Substantia nigra (tissue), 51 donors: ENCODE measurements at places on chromosomes 16 and 17.

DNA sequence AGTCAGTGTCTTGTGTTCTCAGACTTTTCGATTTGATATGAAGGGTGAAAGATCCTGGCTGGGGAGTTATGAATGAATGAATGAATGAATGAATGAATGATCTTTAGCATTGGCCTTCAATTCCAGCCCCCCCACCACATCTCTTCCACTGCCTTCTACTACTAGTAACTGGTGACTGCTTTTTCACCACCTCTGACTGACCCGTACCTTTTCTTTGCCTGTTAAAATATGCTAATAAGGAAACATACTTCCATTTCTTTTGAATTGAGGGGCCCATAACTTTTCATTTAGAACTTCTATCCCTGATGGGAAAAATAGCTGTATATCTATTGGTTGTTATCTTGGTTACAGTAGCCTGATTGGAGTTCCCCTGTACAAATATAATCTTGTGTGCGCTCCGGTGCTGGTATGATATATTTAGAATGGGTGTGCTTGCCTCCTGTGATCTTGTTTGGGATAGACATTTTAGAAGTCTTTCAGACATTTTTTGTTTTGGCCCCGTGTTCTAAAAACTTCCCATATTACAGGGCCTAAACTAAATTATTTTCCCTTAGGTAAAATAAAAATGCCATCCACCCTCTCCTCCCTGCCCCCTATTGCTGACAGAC lies 3.4 kb downstream of the LYRM1 start:
- no peak for DNase-seq

- peak; percentile 13 for DNase-seq
Observed at GRCh38 chr17:27549251-27549893, 81.6 kb upstream of the LGALS9 start.

DNA sequence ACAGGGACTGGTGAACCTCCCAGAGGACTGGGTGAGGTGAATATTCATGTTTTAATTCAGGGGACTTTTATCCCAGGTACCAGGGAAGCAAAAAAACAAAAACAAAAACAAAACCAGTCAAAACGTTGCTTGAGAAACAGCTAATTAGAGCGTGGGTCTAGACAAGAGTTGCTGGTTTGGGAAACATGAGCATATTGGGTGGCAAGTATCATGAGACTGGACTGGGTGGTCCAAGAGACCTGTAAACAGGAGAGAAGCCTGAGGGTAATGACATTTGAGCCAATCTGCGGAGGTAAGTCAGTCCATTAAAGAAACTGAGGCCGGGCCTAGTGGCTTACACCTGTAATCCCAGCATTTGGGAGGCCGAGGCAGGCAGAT lies 11.5 kb upstream of the BPTF start:
- DNase-seq: no peak

DNA sequence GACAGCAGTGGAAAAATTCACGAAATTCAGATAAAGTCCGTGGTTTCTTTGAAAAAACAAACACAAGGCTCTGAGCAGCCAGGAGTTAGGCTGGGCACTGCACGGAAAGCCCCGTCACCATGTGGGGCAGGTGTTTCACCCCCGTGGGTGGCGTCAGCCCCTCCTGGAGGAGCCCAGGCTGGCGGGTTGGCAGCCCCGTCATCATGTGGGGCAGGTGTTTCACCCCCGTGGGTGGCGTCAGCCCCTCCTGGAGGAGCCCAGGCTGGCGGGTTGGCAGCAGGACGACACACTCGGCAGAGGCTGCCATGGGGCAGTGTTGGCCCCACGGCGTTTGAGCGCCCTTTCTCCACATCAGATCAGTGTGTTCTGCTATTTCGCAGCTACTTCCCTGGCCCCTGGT lies 38.1 kb downstream of the ACSF3 start:
- DNase-seq: no peak

DNA sequence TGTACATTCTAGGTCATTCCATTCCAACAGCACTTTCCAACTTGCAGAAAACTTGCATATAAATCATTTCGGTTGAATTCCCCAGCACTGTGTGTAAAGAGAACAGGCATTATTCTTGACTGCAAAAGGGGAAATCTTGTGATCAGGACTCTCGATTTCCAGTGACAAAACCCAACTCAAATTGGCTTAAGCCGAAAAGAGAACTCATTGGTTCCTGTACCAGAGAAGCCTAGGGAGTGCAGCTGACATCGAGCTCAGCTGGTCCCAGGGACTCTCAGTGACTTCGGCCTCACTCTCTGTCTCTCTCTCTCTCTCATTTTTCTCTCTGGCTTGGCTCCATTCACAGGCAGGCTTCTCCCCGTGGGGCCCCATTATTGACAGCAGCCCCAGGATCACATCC lies 30.7 kb downstream of the CD300LF start:
- DNase-seq: no peak

GRCh38 chr16:2206780-2207433 lies 1.7 kb downstream of the MLST8 start:
- DNase-seq: no peak

DNA sequence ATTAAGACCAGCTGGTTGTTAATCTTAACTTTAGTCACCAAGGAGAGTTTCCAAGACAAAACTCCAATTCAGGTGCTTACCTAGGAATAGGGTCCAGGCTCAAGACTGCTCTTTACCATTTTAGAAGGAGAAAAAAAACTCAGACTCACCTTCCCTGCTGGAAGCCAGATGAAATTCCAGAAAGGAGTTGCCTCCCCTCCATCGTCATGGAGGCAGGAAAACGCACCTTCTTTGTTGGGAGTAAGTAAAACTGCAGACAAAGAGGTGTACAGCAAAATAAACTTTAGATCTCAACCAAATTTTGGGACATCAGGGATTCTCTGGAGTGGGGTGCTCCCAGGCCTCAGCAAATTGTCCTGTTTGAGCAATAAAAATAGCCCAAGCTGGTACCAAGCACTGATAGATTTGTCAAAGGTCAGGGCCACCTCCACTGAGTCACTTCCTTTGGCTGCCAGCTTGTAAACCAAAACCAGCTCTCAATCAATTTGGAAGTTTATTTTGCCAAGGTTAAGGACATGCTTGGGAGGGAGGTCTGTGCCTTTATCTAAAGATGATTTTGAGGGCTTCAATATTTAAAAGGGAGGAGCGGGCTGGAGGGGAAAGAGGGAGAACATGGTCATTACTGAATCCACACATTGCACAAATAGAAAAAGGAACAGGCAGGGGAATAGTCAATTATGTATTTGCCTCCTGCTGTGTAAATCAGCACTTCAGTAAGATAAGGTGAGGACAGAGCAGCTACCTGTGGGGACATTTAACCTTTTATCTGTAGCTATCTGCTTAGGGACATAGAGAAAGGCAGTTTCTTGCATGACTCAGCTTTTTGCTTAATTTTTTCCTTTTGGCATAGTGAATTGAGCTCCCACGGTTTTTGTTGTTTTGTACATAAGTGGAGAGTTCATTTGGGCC lies 1.5 kb upstream of the ALDH3A2 start:
- no peak for DNase-seq

GRCh38 chr16:27595475-27595874 lies 45.5 kb downstream of the KATNIP start:
- no peak for DNase-seq

- DNase-seq: no peak
Observed at GRCh38 chr16:67666559-67667452, at the start of the genes C16orf86 and ENKD1. Gene C16orf86 (plus strand): TSS chr16:67666814. CDS start chr16:67666971, 157 bp downstream. Gene ENKD1 (minus strand): TSS chr16:67666750. CDS start chr16:67666442, 308 bp downstream.

DNA sequence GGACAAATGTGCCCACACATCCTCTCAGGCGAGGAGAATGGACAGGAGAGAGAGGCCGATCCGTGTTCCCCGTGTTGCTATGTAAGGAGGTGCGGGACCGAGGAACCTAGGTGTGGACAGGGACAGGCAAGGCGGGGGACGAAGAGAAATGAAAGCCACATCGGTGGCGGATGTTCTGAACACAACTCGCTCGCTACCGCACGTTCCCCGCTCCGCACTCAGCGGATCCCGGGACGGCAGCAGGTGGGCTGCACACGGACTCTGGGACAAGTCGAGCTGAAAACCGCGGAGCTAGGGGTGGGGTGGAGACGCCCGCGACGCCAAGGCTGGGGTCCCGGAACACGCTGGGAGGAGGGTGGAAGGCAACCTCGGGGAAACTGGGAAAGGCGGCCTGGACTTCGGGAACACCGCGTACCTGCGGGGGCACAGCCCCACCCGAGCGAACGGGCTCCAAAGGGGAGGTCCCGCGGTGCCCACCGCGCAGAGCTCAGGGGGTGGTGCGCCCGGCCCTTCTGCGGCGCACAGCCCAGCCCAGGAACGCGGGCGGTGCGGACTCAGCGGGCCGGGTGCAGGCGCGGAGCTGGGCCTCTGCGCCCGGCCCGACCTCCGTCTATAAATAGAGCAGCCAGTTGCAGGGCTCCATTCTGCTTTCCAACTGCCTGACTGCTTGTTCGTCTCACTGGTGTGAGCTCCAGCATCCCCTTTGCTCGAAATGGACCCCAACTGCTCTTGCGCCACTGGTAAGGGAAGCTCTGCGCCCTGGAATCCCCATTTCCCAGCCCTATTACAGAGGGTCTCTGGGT lies at the start of gene MT1E:
Gene MT1E (plus strand): TSS at position 642 of the 803 bp plus-strand sequence. CDS start 71 bp downstream, at position 713.
- peak; percentile 45 for DNase-seq
